ENCODE measurements at places on chromosomes 5 and 9. TPM values are rescaled to one million over a fixed set of nuclear protein-coding genes. Genes with fewer than 3 reads are reported as not detected.

ISOC1 gene
- 14.3 TPM for total RNA-seq

RNF38 gene
- 26.4 TPM for total RNA-seq

ROPN1L gene
- 4.2 TPM for total RNA-seq

FGF10 gene
- not detected for total RNA-seq

TMEM8B gene
- total RNA-seq, result 3.0 TPM

SNCAIP gene
- total RNA-seq, result 18.4 TPM

C5orf52 gene
- not detected for total RNA-seq

CORO2A gene
- total RNA-seq, result 0.64 TPM

ITK gene
- not detected for total RNA-seq

DRD1 gene
- not detected for total RNA-seq

NMUR2 gene
- 0.87 TPM for total RNA-seq

MXD3 gene
- 6.0 TPM for total RNA-seq

SPZ1 gene
- total RNA-seq, result not detected

ESM1 gene
- 188 TPM for total RNA-seq

IL6ST gene
- 434 TPM for total RNA-seq

SUSD3 gene
- not detected for total RNA-seq

ENHO gene
- not detected for total RNA-seq

TMEFF1 gene
- 35.1 TPM for total RNA-seq

Data from glomerular endothelial cell (primary cell).